ENCODE measurements at places on chromosomes 6 and 20. TPM values are rescaled to one million over a fixed set of nuclear protein-coding genes. Genes with fewer than 3 reads are reported as not detected.

ARMC12 gene
- total RNA-seq: not detected

SEMG2 gene
- total RNA-seq: not detected

SLC52A3 gene
- total RNA-seq: 2.2 TPM

CLIC5 gene
- total RNA-seq: 279 TPM

ELOVL4 gene
- total RNA-seq: 0.13 TPM

RGS17 gene
- 0.05 TPM for total RNA-seq

AAR2 gene
- 12.7 TPM for total RNA-seq

CCN2 gene
- 13.9 TPM for total RNA-seq

HDGFL1 gene
- total RNA-seq: not detected

TMEM244 gene
- total RNA-seq: not detected

ZBTB12 gene
- 3.1 TPM for total RNA-seq

MEI4 gene
- 0.73 TPM for total RNA-seq

REM1 gene
- 1.5 TPM for total RNA-seq

GTSF1L gene
- total RNA-seq: not detected

YWHAB gene
- 96.3 TPM for total RNA-seq

CST5 gene
- not detected for total RNA-seq

GNAS gene
- 1,453 TPM for total RNA-seq

MYH7B gene
- total RNA-seq: 222 TPM

FAM162B gene
- 3.7 TPM for total RNA-seq

NCR2 gene
- not detected for total RNA-seq

CLVS2 gene
- 0.11 TPM for total RNA-seq

ZFP57 gene
- total RNA-seq: not detected

EGFL8 gene
- 6.1 TPM for total RNA-seq

THBD gene
- total RNA-seq: 11.8 TPM

CST3 gene
- total RNA-seq: 971 TPM

CAGE1 gene
- total RNA-seq: not detected

RIMS4 gene
- 0.13 TPM for total RNA-seq

GNRH2 gene
- not detected for total RNA-seq

BNIP5 gene
- not detected for total RNA-seq

TINAG gene
- 0.16 TPM for total RNA-seq

DUSP22 gene
- total RNA-seq: 50.5 TPM

C6orf58 gene
- not detected for total RNA-seq

SLCO4A1 gene
- total RNA-seq: 12.1 TPM

SNRPB2 gene
- 28.5 TPM for total RNA-seq

MYCT1 gene
- total RNA-seq: 13.7 TPM

LINC00237 gene
- total RNA-seq: not detected

CD2AP gene
- 10.8 TPM for total RNA-seq

NKX2-4 gene
- total RNA-seq: not detected

GSTA2 gene
- not detected for total RNA-seq

COL19A1 gene
- total RNA-seq: 2.0 TPM

CD40 gene
- 7.4 TPM for total RNA-seq

PRDM1 gene
- total RNA-seq: 1.1 TPM

TMEM74B gene
- 5.2 TPM for total RNA-seq

SOBP gene
- 15.6 TPM for total RNA-seq

TFAP2B gene
- total RNA-seq: not detected

JPH2 gene
- 181 TPM for total RNA-seq

LAMP5 gene
- total RNA-seq: not detected

HUS1B gene
- total RNA-seq: not detected

PNLDC1 gene
- total RNA-seq: not detected

Data from Right ventricle myocardium superior (tissue), 1 donor.